ENCODE measurements at places on chromosomes 2 and 18.

DNA sequence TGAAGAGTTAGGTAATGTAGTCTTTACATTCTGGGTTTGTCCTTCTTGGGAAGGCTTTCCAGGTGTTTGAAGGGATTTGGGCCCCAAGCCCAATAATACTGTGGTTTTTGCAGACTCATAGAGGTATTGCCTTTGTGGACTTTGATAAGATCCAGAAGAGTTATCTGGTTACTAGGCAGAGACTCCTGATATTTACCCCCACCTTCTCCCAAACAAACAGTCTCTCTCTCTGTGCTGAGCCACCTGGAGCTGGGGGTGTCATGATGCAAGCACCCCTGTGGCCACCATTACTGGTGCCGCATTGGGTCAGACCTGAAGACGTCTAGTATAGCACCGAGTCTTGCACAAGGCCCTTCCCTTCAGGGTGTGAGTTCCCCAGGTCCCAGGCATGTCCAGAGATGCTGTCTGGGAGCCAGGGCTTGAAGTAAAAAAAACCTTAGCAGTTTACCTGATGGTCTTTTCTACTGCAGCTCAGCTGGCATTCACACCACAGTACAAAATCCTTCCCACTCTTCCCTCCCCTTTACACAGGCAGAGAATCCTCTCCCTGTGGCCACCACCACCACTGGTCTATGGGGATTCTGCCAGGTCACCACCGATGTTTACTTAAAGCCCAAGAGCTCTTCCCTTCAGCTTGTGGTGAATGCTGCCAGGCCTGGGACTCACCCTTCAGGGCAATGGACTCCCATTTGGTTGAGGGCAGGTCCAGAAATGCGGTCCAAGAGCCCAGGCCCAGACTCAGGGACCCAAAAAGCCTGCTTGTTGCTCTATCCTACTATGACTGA lies 22.2 kb upstream of the FAM228A start:
- no peak for DNase-seq

DNA sequence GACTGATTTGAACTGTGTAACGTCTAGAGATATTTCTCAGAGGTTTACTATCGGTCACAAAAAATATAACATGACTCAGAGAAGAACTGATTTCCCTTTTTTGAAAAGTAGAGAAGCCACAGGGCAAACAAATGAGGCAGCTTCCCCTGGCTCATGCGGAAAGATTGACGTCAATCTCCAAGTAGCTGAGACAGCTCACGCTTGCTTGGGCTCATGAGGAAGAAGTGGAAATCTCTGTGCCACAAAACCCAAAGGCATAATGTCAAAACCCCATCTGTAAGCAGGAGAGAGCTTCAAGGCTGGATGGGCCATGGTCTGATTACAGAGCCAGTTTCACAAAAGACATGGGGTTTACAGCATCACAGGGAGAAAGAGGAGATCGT lies 188.1 kb downstream of the ARL4C start:
- DNase-seq, result no peak

GRCh38 chr2:39881948-39882347 lies 102.9 kb upstream of the THUMPD2 start:
- no peak for DNase-seq

GRCh38 chr18:36660311-36660710 lies 168.5 kb downstream of the TPGS2 start:
- no peak for DNase-seq

GRCh38 chr2:134582547-134582899 lies 136.3 kb downstream of the TMEM163 start:
- DNase-seq, result no peak

GRCh38 chr2:167827352-167828097 lies 419.9 kb downstream of the STK39 start:
- no peak for DNase-seq

GRCh38 chr2:168194784-168195522 lies 52.4 kb downstream of the STK39 start:
- DNase-seq, result no peak

DNA sequence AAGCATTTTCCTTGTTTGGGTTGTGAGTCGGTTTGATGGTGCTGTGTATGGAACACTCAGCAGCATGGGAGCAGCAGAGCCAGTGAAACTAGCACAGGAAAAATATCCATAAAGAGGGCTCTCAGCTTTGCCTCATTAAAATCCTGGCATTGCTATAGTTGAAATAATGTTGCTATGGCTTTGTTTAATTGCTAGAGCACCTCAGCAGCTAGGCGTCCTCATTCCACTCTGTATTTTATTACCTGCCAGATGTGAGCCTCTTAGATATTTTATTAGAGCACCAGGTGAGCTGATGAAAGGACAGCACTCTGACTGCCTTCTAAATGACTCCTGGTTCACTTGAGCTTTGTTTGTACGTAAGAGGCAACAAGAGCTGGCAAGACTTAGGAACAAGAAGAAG lies 232.4 kb downstream of the MTX2 start:
- DNase-seq, result no peak

DNA sequence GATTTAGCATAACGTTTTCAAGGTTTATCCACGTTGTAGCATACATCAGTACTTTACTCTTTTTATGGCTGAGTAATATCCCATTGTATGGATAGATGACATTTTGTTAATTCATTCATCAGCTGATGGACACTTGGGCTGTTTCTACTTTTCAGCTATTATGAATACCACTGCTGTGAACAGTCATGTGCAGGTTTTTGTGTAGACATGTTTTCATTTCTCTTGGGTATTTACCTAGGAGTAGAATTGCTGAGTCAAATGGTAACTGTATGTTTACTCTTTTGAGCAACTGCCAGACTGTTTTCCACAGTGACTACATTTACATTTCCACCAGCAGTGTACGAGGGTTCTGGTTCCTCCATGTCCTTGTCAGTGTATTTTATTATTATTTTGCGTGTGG lies 33.9 kb downstream of the COX7A2L start:
- DNase-seq, result no peak

Data from progenitor cell of endocrine pancreas (in vitro differentiated cells).